D341Med (cell line): ENCODE measurements at places on chromosomes 3 and 15.
A peak's percentile ranks its signal among the peaks of the same experiment; 100 is the strongest.

DNA sequence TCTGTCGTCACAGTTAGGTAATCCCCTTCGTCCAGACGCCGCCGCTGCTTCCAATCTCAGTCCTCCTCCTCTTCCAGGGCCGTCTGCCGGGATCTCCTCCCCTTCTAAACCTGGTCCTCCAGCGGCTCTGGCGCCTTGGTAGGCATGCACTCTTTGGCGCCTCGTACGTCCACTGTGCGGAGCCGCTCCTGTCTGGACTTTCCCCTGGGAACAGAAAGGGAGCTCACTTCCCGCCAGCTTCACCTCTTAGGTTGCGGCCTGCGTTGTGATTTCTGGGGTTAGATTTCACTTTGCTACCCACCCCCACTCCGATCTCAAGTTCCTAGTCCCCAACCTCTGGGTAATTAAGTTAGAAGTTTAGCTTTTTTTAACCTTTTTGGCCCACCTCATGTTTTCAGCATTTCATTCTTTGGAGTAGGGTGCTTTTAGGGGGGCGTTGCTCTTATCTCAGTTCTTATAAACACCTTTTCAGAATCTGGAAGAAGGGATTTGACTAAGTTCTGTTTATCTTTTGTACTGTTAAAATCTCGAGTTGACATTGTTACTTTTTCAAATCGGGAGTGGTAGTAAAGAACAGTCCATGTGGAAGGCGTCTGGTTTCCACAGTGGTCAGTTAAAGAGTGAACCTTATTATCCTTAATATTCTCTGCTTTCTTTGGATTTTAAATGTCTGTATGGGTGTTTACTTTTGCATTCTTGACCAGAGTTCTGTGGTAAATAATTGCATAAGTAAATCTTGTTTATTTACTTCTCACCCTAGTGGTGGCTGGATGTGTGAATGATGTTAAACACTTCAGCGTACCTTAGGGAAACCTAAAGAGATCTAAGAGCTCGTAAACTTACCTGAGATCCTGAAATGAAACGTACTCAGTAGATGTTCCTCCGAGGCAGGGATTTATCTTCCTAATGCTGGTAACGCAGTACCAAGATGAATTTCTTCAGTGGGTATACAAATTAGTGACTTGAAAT is 611 bp downstream of the CTDSPL2 start:
- peak; percentile 71 for DNase-seq

- no peak for DNase-seq
These were observed 89.2 kb upstream of the RORA start for GRCh38 chr15:61318301-61318700.

GRCh38 chr3:50487181-50487580 is 16.3 kb downstream of the CACNA2D2 start:
- DNase-seq: no peak

- DNase-seq: no peak
These were observed 3.3 kb downstream of the SCAMP2 start for GRCh38 chr15:74869726-74870407.

GRCh38 chr3:131110087-131110486 is 83.4 kb downstream of the NEK11 start:
- no peak for DNase-seq

DNA sequence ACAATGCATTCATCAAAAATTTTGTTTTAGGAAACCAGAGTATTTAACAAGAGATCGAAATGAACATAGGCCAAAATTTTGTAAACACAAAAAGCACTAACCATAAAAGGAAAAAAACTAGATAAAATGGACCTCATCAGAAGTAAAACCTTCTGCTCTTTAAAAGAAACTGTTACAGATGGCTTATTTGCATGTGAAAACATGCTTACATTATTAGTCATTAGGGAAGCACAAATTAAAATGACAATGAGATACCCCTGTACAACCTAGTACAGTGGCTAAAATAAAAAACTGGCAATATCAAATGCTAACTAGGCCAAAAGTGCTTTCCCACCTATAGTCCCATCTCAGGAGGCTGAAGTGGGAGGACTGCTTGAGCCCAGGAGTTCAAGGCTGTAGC is 19.3 kb downstream of the UBR1 start:
- no peak for DNase-seq

- no peak for DNase-seq
These were observed 141.7 kb downstream of the MEIS2 start for GRCh38 chr15:36958606-36959005.

GRCh38 chr3:28308196-28308595 is 40.3 kb upstream of the ZCWPW2 start:
- no peak for DNase-seq

DNA sequence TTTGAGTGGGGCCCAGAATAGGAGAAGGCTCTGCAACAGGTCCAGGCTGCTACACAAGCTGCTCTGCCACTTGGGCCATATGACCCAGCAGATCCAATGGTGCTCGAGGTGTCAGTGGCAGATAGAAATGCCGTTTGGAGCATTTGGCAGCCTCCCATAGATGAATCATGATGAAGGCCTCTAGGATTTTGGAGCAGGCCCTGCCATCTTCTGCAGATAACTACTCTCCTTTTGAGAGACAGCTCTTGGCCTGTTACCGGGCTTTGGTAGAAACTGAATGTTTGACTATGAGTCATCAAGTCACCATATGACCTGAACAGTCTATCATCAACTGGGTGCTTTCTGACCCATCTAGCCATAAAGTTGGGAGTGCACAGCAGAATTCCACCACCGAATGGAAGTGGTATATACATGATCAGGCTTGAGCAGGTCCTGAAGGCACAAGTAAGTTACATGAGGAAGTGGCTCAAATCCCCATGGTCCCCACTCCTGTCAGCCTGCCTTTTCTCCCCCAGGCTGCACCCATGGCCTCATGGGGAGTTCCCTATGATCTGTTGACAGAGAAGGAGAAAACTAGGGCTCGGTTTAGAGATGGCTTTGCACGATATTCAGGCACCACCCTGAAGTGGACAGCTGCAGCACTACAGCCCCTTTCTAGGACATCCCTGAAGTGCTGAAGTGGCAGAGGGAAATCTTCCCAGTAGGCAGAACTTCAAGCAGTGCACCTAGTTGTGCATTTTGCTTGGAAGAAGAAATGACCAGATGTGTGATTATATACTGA is 971.4 kb downstream of the MCTP2 start:
- DNase-seq: no peak

GRCh38 chr15:52709187-52709981 is 30.2 kb upstream of the ATOSA start:
- no peak for DNase-seq

DNA sequence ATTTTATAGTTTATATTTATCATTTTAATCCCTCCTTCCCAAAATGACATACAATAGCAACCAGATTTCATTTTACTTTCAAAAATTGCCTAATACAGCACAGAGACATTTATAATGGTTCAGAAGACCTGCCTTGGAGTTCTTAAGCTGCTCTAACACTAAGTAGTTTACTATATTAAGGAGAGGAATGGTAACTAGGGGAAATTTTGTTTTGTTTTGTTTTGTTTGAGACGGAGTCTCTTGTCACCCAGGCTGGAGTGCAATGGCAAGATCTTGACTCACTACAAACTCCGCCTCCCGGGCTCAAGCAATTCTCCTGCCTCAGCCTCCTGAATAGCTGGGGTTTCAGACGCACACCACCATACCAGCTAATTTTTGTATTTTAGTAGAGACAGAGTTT is 22.8 kb upstream of the CCDC50 start:
- DNase-seq: no peak
